ENCODE measurements at places on chromosomes 16 and 17.

DNA sequence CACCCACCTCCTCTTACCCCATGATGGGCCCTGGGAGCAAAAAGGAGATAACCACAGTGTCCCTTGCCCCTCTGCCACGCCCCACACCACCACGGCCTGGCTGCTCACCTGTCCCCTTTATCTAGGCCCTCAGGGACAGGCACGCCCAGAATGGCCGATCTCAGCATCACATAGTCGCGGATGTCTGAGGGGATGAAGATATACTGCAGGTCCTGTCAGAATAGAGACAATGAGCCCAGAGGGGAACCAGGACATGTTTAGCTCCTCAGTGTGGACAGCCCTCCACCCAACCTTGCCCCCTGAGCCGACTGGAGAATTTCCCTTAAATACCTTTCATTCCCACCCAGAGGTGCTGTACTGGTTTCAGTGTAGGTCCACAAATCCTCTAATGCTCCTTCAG is 15.2 kb downstream of the ST6GALNAC2 start:
- no peak for DNase-seq

GRCh38 chr17:50094753-50095619 is at the start of gene PDK2:
TSS of gene PDK2 (plus strand) at chr17:50095351. CDS start at chr17:50095436, 85 bp downstream.
- DNase-seq = peak; percentile 94

GRCh38 chr16:57959804-57960203 is 11.1 kb downstream of the CNGB1 start:
- no peak for DNase-seq

DNA sequence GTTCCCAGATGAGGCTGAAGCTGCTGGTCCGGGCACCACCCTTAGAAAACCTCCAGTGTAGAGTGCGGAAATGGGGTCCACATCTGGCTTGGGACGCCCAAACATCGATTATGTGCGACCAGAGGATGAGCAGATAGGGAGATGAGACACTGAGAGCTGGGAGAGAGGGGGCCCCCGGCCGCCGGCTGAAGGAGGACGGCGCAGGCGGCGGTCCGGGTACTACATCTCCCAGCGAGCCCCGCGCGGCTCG is 182 bp upstream of the SPECC1 start:
- no peak for DNase-seq

DNA sequence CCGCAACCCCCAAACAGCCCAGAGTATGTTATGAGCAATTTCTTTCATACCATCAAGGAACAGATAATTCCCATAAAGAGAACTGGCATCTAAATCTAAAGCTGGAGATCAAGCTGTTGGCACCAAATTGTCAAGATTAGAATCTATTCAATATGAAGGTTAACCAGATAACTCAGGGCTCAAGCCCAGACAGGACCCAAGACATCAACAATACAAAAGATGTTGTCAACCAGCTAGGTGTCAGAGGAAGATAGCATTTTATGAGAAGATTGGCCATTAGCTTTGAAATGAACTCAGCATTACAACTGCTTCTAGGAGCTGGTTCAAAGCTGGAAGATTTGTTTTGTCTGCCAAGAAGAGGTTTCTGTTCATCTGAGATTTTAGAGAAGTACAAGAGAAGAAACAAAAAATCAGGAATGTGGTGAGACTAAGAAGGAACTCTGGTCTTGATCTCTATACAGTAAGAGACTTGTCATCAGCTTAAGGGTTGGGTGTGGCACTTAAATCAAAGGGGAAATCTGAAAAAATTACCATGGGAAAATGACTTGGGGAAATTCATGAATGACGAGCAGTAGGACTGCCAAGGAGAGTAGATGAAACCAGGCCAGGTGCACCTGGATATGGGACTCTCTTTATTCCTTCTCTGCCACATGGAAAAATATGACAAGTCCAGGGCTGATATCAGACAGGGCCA is 64.2 kb upstream of the COX10 start:
- no peak for DNase-seq

- DNase-seq = no peak
Observed at GRCh38 chr16:7746941-7747340, 414.3 kb downstream of the RBFOX1 start.

- DNase-seq = no peak
Observed at GRCh38 chr17:17575360-17576251, 15.9 kb downstream of the PEMT start.
